ENCODE measurements at places on chromosomes 2 and 18.

DNA sequence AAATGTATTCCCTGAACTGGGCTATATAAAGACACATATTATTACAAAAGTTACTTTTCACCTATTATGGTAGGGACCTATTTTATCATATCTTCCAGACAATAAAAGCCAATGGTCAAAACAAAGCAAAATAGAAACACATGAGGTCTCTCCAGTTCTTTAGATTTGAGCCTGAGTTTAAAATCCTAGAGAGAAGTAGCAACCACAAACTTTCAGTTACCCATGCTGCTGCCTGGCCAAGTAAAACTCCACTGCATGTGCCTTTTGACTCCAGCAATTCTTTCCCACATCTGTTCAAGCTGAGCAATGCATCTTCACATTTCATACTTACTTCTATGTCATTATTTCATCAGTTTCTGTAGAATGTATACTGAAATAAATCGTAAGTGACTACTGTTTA is 405.3 kb downstream of the STK39 start:
- no peak for DNase-seq

DNA sequence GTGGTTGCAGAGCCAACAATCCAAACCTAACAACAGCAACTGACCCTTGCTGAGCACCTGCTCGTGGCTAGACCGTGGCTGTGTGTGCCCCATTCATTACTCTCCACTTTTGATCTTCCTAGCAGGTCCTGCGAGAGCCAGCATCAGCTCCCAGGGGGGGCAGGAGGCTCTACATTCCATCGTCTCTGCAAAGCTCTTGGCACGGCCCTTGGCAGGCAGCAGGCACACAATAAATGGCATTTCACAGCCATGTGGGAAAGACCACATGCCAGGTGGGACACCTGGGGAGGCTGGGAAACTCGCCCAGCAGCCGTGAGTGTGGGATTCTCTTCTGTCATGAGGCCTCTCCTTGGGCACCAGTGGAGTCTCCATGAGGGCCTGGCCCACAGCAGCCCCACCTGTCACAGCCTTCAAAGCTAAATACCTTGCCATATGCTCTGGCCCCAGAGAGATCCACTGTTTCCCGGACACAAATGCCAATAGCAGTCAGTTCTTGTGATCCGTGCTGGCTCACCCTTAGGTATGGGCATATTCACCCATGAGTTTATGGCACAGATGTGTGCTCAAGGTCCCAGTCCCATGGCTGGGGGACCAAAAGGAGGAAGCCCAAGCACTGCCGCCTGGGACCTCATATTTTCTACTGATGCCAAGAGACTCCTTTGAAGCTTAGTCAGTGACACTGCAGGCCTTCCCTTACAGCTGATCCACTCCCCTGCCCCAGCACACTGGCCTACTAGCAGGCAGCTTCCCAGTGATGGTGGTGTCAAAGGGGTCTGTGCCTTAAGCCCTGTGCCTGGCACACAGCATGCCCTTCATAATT is 6.8 kb upstream of the TEX51 start:
- DNase-seq, result no peak

DNA sequence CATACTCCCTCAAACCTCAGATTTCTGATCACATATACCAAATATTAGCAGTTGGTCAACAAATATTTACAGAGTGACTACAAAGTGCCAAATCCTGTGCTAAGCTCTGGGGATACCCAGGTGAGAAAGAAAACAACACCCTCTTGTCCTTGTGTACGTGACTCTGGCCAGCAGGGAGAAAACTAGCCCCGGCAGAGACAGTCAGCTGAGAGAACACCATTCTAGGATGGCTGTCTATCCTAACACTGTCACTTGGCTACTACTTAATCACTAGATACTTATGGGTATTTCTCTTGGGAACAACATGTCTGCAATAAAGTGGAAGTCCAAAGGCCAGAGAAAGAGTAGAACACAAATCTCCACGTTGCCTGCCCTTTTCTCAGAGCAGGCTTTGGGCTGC is 57.9 kb upstream of the CD226 start:
- no peak for DNase-seq

- no peak for DNase-seq
Observed at GRCh38 chr2:58497168-58497567, 256.0 kb upstream of the FANCL start.

GRCh38 chr2:11466307-11467128 is 557 bp upstream of the E2F6 start:
- DNase-seq, result no peak

DNA sequence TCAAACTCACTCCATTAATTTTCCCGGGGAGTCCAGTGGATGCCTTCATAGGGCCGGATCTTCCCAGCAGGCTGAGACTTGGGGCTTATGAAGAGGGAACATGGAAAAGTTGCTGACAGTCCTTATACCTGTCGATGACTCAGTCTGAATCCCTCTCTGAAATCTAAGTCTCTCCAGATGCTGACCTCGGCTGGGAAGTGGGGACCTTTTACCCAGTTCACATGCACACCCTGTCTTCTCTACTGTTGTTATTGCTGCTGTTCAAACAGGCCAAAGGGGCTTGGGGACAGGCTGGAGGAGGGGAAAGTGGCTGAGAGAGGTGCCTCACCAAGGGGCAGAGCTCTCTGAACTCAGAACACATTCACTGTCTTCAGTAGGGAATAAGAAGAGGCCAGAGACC is 4.1 kb upstream of the TNP1 start:
- no peak for DNase-seq

DNA sequence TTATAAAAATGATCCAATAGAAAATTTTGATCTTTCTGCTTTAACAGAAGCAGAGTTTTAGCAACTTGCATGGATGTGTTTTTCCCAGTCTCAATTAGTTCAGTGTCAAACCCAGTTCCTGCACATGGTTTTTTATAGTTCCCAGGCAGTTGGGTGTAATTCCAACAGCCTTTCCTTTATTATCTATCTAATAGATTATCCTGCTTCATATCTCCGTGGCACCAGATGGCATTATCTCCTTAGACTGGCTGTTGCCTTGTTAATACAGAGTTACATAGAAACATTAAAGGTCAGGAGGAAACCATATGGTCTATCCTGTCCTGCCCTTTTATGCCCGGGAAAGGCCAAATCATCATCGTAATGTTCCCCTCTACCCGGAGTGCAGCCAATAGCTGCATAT is 400.9 kb upstream of the SMIM21 start:
- no peak for DNase-seq

GRCh38 chr2:224469374-224469964 is 67.6 kb upstream of the FAM124B start:
- DNase-seq, result no peak

GRCh38 chr18:27017901-27018500 is 152.5 kb upstream of the AQP4 start:
- no peak for DNase-seq

DNA sequence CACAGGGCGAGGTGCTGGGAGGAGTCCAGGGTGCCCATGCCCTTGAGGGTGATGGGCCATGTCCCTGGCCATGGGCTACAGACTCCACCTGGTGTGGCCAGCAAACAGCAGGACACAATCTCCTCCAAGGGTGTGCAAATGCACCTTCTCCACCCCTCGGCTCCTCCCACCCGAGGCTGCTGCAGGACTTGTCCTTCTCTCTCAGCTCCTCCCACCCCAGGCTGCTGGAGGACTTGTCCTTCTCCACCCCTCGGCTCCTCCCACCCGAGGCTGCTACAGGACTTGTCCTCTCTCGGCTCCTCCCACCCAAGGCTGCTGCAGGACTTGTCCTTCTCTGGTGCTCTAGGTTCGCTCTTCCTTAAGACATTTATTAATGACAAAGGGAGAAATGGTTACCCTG is 57.3 kb upstream of the SNTG2 start:
- no peak for DNase-seq

GRCh38 chr2:96733931-96734330 is 5.9 kb downstream of the LMAN2L start:
- DNase-seq, result no peak

DNA sequence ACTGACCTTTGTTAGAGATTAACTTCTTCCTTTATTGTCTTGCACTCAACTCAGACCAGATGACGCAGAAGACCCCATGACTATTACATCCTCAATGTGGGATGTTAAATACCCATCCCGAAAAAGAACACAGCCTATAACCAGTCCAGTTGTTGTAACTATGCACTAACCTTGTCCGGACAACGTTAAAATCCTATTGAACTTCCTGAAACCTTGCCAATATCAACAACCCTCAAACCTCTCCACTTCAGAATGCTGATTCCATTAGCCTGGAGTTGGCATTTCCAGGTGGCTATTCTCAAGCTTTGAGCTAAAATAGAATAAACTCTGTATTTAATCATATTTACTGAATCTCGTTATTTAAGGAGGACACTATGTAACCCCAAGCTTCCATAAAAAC is 13.6 kb downstream of the NMS start:
- DNase-seq, result no peak

GRCh38 chr18:6120820-6121279 is 225.5 kb upstream of the TMEM200C start:
- no peak for DNase-seq

DNA sequence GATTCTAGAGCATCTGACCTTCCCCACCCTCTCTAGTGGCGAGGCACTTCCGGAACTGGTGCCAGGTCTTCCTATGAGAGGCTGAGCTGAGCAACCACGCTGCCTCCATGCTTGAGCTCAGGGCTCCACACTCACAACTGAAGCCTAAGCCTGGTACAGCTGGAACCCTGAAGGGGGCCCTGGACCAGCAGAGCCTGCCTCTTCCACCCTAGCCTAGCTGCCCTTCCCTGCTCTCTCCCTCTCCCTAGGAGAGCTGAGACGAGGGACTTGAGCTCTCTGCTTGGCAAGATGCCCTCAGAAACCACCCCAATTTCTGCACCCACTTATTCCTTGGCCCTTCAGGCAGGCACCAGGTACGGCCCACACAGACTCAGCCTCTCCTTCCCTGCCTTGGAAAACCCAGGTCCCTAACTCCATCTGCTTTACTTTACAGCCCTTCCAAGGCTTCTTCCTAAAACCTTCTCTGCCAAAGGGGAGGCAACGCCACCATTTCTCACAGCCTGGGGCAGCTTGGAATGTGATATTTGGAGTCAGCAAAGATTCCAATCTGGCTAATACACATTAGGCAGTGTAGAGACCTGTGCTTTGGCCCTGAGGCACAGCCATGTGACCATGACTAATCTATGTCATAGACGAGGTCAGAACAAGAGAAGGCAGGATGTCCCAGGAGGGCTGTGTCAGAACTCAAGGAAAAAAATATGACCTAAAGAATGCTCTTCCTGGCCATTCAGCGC is 18.8 kb downstream of the COX7A2L start:
- DNase-seq, result no peak

- no peak for DNase-seq
Observed at GRCh38 chr2:11562476-11562875, 28.6 kb downstream of the GREB1 start.

- DNase-seq, result no peak
Observed at GRCh38 chr2:138881126-138881525, 100.9 kb upstream of the NXPH2 start.

Measured in stimulated activated CD4-positive, alpha-beta T cell treated with anti-CD3 and anti-CD28 coated beads, TNF-alpha, amount 100 ng/mL, for 1 hour (primary cell).